ENCODE measurements at places on chromosomes 16 and 17. TPM values are rescaled to one million over a fixed set of nuclear protein-coding genes. Genes with fewer than 3 reads are reported as not detected.
A peak's percentile ranks its signal among the peaks of the same experiment; 100 is the strongest.

The C1QTNF8 gene
- not detected for total RNA-seq

The KRTAP4-6 gene
- not detected for total RNA-seq

GRCh38 chr17:54324813-54325212 is 502.1 kb downstream of the KIF2B start:
- no peak overlapping the region for H3K4me3 ChIP-seq
- no peaks in the 10 kb centered on the region for H3K27me3 ChIP-seq
- no peaks in the 10 kb centered on the region for H3K36me3 ChIP-seq
- H3K27ac ChIP-seq: no peak overlapping the region
- H3K4me1 ChIP-seq: no peaks in the 10 kb centered on the region

- no peak overlapping the region for H3K4me3 ChIP-seq
- DNase-seq: no peak
- H3K36me3 ChIP-seq: no peaks in the 10 kb centered on the region
- H3K27me3 ChIP-seq: no peaks in the 10 kb centered on the region
- no peak overlapping the region for H3K27ac ChIP-seq
These were observed 45.6 kb downstream of the CHD9NB start for GRCh38 chr16:53007095-53007494.

DNA sequence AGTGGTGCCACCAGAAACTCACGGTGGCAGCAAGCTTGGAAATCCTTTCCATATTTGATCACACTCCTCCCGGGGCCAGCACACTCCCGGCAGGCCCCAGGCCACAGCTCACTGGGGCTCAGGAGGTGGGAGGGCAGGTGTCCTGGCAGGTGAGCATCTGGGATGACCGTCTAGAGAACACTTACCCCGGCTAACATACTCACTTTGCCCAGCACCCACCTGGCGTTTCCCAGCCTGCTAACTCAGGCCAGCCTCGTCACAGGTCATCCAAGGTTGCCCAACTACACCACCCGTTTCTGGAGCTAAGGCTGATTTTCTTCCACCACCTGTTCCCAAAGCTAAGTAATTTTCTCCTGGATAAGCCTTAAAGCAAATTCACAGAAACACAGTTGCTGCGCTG is 24.9 kb downstream of the FBXO31 start:
- no peak for DNase-seq
- H3K27me3 ChIP-seq: no peaks in the 10 kb centered on the region
- H3K4me1 ChIP-seq: no peaks in the 10 kb centered on the region
- peaks cover 12% of the 10 kb centered on the region for H3K36me3 ChIP-seq
- no peak overlapping the region for H3K4me3 ChIP-seq

DNA sequence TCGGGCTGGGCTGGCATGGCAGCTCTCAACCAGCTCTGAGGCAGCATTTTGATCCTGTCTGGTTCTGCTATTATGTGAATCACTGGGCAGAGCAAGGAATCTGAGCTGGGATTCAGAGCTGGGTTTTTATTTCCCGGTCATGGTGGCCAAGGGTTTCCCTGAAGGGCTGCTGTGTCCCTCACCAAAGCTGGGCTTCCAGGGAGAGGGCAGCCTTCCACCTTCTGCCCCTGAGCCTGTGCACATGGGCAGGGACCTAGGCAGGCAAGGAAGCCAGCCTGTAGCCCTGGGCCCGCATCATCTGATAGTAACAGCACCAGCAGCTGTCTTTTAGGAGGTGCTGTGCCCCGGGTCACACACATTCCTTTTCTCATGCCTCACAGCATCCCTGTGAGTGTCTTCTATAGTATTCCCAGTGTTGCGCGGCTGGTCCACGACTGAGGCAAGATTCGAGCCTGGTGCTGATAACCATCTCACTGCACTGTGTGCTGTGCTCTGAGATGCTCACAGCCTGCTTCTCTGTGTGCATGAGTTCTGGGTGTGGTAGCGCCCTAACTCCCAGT is 85.3 kb upstream of the PLCG2 start:
- H3K36me3 ChIP-seq: no peaks in the 10 kb centered on the region
- H3K4me1 ChIP-seq: peaks cover 41% of the 10 kb centered on the region
- no peak overlapping the region for H3K4me3 ChIP-seq
- H3K27me3 ChIP-seq: no peaks in the 10 kb centered on the region
- H3K27ac ChIP-seq: peak overlapping the region; percentile 94
